ENCODE measurements at places on chromosomes 16 and 17.

- DNase-seq, result no peak
Measured at GRCh38 chr17:72063262-72063661, 57.6 kb upstream of the SOX9 start.

DNA sequence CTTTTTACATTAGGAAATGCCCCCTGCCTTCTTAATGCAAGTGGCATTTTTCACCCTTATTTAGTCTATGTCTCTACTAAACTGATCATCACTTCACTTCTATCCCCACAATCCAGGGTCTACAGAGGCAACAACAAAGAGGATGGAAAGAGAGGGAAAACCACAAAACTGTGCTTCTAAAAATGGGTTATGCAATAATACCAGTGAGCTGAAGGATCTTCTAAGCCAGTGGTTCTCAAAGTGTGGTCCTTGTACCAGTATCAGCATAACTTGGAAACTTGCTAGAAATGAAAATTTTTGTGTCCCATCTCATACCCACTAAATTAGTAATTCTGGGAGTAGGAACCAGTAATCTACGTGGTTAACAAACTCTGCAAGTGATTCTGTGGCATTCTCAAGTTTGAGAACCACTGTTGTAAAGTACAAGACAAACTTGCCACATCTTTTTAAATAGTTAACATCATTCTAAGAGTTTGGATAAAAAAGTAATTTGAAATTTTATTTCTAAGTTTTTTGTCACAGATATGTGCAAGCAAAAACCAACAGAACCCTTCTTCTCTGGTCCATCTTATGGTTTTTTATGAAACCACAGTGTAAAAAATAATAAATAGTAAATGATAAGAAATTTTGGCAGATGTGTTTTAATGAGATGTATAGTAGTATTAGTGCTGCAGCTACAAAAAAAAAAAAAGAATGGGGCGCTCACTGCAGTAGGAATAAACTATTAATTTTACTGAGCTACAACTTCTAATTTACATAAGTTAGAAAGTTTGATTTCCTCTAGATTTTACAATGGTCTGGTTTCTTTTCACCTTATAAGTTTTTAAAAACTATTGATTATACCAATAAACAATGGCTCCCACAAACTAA is 16.2 kb downstream of the CDC27 start:
- DNase-seq, result no peak

DNA sequence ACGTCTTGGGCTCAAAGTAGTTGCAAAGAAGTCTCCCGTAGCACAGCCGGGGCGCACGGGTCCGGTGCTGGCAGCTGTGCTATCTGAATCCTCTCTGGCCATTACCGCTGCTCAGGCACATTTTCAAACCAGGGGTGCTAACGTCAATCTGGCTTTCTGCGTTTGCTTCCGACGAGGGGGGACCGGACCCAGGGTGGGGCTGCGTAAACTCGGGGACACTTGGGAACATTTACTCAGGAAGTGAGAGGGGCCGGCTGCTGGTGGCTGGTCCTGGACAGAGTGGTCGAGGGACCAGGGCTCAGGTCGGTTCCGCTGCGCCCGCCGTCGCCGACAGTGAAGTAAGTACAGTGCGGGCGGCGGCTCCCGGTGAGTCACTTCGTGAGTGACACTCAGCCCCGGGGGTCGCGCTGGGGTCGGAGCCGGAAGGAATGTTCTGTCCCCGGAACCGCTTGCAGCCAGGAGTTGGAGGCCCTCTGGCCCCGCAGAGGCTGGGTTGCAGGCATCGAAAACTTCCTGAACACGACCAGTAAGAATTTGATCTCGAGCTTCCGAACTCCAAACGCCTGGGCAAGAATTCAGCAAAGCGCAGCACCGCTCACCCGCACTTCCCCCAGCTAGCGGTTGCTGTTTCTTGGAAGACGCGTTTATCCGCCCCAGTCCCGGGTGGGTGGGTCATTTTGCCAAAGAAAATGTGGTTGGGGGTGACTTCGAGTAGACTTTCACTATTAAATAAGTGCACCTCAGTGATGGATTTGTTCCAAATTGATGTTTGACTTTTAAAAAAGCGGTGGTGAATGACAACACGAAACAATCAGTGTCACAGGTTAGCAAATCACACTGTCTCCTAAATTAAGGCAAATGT is 1.4 kb upstream of the HS3ST3B1 start:
- no peak for DNase-seq

GRCh38 chr16:16121185-16121727 is 102.0 kb downstream of the ABCC6 start:
- no peak for DNase-seq

DNA sequence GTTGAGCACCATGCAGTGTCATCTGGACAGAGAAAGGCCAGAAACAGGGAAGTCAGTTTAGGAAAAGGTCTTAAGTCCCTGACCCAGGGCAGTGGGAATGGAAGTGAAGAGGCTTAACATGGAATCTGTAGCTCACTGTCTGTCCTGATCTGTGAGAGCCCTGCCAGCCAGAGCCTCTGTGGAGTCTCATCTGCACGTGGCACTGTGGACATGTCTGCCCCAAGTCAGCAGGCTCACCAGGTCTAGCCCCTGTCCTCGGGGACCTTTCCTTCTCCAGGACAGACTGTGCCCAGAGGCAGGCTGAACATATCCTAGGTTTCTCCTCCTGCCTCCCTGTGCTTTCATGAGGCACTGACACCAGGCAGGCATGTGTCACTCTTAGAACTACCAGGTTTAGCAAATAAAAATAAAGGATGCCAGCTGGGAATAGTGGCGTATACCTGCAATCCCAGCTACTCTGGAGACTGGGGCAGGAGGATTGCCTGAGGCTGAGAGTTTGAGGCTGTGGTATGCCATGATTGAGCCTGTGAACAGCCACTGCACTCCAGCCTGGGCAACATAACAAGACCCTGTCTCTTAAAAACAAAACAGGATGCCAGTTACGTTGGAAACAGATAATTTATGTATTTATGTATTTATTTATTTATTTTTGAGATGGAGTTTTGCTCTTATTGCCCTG is 22.4 kb downstream of the UNK start:
- no peak for DNase-seq

DNA sequence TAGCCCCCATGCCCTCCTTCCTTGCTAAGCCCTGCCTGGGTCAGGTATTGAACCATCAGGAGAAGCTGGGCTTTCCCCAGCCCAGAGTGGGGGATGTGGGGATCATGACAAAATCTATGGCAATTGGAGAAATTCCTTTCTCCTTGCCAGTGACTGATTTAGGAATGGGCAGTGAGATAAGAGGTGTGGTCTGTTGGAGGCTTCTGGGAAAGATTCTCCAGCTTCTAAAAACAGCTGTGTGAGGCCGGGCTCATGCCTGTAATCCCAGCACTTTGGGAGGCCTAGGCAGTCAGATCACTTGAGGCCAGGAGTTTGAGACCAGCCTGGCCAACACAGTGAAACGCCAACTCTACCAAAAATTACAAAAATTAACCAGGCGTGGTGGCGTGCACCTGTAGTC is 69.1 kb downstream of the SRCIN1 start:
- no peak for DNase-seq

GRCh38 chr16:81502396-81503070 is 57.9 kb downstream of the CMIP start:
- no peak for DNase-seq

- DNase-seq, result no peak
Measured at GRCh38 chr17:964876-965275, 14.7 kb downstream of the NXN start.

DNA sequence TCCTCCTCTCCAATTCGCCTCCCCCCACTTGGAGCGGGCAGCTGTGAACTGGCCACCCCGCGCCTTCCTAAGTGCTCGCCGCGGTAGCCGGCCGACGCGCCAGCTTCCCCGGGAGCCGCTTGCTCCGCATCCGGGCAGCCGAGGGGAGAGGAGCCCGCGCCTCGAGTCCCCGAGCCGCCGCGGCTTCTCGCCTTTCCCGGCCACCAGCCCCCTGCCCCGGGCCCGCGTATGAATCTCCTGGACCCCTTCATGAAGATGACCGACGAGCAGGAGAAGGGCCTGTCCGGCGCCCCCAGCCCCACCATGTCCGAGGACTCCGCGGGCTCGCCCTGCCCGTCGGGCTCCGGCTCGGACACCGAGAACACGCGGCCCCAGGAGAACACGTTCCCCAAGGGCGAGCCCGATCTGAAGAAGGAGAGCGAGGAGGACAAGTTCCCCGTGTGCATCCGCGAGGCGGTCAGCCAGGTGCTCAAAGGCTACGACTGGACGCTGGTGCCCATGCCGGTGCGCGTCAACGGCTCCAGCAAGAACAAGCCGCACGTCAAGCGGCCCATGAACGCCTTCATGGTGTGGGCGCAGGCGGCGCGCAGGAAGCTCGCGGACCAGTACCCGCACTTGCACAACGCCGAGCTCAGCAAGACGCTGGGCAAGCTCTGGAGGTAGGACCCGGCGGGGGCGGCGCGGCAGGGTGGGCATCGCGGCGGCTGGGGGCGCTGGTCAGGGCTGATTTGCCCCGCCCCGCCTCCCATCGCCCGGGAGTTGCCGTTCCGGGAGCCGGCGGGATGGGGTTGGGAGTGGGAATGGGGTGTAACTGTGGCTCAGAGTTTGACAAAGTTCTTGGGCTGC is 567 bp downstream of the SOX9 start:
- DNase-seq, result no peak

GRCh38 chr16:62692685-62693084 is 656.4 kb upstream of the CDH8 start:
- no peak for DNase-seq

DNA sequence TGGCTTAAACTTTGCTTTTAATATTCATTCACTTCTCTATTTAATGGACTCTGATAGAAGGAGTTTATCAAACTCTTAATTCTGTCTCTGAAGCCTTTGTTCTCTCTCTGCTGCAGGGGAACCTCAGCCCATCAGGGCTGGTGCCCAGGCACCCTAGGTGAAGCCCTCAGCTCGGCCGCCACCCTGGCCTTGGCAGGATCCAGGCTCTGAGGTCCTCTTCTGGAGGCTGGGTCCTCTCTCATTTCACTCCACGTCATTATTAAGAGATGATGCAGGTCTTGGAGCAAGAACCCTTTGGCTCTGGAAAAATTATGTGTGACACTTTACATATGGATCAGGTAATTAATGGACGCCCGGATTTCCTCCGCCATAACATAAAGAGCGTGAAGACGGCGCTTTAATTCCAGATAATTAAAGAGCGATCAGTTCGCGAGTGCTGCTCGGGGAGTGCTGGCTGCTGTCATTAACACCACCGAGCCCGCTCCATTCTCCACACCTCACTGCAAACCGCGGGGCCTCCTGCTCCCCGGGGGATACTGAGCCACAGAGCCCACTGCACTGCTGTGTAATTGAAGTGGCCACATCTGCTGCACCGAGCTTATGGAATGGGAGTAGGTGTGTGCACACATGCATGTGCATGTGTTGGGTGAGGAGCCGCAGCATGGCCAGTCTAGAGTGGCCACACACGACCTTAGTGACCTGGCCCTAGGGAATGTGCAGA is 259.4 kb upstream of the TNRC6C start:
- no peak for DNase-seq

DNA sequence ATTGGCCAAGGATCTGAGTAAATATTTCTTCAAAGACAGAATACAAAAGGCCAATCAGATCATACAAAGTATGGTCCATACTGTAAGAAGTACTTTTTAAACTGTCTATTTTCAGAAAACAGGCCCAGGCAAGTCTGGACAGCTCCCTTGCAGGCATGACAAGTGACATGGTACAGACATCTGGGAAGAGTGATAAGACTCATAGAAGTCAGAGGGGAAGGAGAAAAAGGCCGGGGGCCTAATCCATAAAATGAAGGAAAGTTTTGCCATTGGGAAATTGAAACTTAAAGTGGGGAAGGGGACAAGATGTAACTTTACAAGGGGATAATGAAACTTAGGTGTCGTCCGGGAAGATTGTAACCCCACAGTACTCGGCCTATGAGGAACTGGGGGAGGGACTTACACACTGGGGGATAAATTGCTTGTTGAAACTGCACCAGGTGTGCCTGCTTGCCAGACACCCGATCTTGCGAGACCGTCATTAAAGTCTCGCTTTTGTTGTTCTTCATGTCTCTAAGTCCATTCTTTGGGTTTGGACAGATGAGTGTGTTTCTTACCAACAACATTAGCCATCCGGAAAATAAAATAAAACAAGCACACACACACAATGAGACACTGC is 684.0 kb downstream of the CDH11 start:
- DNase-seq, result no peak

DNA sequence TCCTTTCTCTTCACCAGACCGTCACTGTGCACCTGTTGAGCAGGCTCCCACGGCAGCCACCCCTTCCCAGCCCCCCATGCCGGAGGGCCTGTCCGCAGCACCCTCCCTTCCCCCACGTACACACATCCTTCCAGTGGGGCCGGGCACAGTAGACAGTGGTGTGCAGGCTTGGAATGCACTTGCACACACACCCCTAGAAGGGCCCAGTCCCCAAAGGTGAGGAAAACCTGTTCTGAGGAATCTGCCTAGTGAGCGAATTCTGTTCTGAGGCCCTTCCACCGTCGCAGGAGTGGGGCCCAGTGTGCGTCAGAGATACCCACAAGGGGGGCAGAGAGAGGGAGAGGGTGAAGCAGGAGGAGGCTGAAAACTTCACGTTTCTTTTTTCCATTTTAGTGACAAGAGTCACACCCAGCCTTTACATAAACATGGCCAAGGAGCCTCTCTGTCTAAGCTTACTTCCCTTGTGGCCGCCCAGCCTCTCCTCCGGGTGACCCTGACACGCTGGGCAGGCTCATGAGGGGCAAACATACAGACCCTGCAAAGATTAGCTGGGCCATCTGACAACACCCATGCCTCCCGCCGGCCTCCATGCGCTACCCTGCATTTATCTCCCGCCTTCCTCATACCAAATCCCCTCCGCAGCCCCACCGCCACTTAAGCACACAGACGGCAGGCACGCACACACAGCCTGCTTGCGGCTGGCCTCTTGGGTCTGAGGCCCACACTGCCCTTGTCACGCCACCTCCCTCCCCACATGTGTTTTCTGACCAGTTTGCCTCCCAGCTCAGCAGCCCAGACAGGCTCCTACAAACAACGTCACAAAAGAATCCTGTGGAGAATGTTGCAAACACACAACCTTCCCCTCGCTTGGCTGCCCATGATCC is 1.8 kb downstream of the ZBTB4 start:
- DNase-seq, result no peak

DNA sequence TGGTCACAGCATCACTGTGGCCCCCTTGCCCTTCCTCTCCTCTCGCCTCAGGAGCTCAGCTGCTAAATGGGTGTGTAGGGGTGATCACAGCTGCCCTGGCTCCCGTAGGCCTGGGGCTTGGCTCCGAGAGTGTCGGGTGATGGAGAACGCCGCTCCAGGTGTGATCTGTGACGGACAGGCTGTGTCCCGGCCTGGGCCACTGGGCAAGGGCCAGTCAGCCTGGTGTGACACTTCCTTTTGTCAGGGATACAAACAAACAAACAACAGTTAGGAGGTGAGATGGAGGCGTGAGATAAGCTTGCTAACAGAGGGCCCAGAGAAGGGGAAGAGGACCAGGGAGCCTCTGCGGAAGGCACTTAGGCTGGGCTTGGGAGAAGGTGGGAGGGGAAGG is 2.0 kb downstream of the ADGRG1 start:
- no peak for DNase-seq

DNA sequence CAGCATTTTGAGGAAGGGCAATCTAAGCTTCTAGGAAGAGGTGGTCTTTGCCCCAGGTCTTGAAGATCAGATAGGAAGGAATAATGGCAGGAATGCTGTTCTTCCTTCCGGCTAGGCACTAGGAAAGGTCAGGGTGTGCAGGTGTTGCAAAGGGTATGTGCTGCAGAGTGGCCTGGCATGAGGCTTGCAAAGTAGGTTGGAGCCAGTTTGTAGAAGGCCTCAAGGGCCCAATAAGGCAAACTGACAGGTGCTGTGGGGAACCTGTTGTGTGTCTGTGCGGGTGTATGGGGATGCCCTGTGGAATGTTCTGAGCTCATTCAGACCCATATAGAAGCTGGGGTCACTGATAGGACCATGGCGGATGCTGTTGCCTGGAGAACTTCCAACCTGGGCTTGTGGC is 12.7 kb downstream of the MSI2 start:
- DNase-seq, result no peak

- no peak for DNase-seq
Measured at GRCh38 chr17:28385406-28385805, 13.9 kb downstream of the SARM1 start.
